ENCODE measurements at places on chromosomes 13 and 19.

- DNase-seq = no peak
These were observed 91.3 kb downstream of the IER2 start for GRCh38 chr19:13241231-13242104.

DNA sequence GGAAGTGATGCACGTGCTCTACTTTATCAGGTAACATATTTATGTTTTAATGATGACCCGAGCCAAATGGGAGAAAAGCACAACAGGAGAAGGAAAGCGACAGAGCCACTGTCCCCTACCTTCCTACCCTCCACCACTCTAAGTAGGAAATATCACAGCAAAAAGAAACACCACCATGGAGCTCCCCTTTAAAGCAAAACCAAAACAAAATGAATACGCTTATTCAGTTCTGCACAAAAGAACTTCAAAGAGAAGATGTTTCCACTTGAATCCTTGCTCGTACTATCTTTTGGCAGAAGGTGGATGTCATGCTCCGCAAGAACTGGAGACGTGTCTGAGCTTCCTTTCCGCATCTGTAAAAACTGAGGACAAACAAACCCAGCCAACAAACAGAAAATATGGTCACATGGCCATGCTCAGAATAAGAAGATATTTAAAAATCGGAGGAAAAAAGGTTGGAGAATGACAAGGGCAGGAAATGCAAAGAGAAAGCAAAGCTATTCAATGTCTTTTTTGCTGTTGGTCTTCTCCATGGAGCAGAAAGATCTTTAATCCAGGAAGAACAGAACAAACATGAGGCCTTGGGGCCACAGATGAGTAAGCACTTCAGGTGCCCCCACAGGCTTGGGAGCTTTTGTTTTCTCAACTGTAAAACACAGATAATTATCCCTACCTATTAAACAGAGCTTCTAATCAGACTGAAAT is 19.5 kb downstream of the N4BP2L1 start:
- no peak for DNase-seq

GRCh38 chr19:48351341-48351752 is 12.4 kb downstream of the TMEM143 start:
- DNase-seq = peak; percentile 63

- no peak for DNase-seq
These were observed 575 bp downstream of the SHFL start for GRCh38 chr19:10086591-10087192.

DNA sequence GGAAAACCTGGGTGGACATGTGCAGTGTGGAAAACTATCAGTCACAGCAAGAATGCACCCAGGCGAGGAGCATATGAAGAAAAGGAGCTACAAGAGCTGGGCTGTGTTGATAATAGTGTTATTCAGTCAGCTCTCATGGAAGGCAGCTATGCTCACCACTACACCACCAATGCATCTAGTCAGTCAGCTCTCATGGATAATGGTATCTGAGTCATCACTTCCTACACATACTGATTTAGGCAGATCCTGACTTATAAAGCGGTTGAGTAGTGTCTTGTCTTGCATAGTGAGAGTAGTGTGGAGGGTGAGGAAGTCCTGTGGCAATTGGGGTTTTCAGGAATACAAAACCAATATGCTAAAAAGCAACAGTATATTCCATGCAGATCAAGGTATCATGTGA is 9.1 kb upstream of the ZNF160 start:
- no peak for DNase-seq

DNA sequence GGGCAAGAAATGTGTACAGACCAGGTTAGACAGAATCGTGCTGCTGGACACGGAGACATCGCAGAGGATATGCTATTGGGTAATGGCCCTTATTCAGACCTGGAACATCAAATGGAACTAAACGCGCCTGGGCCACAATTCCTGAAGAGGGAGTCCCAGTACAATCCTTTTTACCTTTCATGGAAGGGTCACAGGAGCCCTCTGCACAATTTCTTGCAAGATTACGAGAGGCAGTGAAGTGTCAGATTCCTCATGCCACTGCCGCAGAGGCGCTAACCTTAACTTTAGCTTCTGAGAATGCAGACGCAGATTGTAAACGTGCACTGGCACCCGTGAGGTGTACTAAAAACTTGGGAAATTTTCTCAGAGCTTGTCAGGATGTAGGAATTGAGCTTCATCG is 18.1 kb downstream of the CLEC4M start:
- no peak for DNase-seq

DNA sequence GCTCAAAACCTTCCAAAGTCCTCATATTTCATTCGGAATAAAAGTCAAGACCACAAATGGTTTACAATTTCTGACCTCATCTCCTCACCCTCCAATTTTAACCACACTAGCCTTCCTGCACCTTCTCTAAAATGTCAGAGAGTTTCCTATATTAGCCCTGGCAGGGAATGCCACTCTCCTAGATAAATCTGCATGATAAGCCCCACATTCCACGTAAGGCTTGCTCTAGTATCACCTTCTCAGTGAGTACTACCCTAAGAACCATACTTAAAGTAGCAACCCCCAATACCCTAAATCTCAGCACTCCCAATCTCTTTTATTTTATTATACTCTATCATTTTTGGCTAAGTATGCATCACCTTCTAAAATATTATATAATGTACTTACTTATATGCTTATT is 100.5 kb upstream of the SLITRK5 start:
- DNase-seq = no peak

DNA sequence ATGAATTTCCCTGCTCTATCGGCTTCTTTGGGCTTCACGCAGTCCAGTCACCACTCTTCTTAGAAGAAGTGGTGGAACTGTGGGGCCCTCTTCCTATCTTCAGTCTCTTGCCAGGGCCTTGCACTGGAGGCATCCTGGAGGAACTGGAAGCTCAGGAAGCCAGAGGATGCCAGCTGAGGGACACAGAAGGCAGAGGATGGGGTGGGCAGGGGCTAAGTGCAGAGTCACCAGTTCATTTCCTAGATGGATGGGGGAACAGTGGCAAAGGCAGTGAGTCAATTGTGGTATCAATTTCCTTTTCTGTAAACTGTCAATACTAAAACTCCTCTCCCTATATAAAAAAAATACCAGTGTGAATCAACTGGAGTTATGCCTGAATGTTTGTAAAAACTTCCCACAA is 419.7 kb downstream of the KLF12 start:
- DNase-seq = no peak

DNA sequence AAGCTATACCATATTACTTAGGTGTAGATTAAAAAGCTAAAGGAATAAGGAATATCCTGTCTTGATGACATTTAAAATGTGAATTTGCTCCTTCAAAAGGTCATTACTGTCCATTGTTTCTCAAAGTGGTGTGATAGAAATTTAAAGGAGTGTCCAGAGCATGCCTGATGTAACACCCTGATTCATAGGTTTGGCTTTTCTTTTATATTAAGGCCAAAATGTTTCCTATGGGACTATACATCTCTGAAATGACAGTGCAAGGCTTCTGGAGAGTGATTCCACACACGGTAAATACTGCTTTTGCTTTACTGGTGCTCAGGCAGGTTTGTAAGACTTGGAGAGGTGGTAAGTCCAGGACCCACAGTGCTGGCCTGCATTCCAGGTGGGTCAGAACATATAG is 289.9 kb downstream of the RFC3 start:
- no peak for DNase-seq

DNA sequence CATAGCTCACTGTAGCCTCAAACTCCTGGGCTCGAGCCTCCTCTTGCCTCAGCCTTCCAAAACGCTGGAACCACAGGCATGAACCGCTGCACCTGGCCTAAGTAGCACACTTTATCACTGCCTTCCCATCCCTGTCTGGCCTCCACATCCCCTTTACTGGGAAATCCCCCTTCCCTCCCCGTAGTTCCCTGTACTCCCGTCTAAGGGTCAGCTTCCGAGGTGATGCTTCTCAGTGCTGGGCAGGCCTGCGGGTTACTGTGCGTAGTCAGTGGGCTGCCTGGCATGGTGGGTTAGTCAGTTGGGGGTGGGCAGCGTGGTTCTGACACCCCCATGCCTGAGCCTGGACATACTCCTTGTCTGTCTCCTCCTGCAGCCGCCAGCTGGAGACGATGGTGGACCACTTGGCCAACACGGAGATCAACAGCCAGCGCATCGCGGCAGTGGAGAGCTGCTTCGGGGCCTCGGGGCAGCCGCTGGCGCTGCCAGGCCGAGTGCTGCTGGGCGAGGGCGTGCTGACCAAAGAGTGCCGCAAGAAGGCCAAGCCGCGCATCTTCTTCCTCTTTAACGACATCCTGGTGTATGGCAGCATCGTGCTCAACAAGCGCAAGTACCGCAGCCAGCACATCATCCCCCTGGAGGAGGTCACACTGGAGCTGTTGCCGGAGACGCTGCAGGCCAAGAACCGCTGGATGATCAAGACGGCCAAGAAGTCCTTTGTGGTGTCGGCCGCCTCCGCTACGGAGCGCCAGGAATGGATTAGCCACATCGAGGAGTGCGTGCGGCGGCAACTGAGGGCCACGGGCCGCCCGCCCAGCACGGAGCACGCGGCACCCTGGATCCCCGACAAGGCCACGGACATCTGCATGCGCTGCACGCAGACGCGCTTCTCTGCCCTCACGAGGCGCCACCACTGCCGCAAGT is 8.4 kb downstream of the PLEKHF1 start:
- no peak for DNase-seq

DNA sequence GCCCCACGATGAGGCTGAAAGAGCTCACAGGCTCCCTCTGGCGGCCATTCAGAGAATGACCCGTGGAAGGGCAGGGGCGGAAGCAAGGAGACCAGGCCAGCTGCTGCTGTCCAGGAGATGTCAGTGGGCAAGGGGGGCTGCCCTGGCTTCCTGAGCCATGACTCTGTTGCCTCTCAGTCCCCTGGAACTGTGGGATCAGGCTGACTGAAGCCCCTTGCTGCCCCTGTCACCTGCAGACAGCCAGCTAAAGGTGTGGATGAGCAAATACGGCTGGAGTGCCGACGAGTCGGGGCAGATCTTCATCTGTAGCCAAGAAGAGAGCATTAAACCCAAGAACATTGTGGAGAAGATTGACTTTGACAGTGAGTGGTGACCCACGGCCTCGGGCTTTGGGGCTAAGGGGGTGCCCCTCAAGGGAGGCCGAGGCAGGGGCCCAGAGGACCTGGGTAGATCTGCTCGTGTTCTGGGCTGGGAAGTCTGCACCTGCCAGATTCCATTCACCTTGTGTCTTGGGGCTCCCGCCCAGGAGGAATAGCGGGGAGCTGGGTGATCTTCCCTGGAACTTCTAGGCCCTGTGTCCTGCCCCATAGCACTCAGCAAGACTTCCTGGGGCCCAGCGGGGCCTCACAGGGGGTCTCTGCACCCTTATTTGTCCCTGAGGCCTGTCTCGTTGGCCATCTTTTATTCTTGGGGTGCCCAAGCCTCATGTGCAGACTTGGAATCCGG is 12.5 kb upstream of the ACTN4 start:
- peak; percentile 49 for DNase-seq

DNA sequence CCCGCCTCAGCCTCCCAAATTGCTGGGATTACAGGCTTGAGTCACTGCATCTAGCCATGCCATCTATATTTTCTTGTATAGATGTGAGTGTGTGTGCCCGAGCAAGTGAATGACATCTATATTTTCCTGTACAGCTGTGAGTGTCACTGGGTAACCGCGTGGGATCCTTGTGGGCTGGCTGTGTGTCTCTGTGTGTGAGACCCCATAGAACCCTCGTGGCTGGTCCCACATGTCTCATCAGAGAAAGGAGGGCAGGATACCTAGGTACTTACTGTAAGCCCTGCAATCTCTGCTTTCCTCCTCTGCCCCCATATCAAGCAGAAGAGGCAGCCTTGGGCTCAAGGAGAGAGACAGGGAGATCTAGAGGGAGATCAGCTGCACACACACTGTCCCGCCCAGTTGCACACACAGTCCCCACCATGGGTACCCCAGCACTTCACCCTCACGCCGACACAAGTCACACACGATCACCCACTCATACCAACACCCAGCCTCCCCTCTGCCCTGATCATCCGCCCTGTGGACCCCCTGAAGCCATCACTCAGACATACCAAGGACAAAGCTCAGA is 655 bp downstream of the DENND1C start:
- DNase-seq = no peak

Data from activated T-helper 1 cell treated with Interleukin-2 at 50 U/mL for 16 hours (primary cell).